ENCODE measurements at places on chromosomes 1 and 21. TPM values are rescaled to one million over a fixed set of nuclear protein-coding genes. Genes with fewer than 3 reads are reported as not detected.

Gene NBPF26
- total RNA-seq = 36.3 TPM

DNA sequence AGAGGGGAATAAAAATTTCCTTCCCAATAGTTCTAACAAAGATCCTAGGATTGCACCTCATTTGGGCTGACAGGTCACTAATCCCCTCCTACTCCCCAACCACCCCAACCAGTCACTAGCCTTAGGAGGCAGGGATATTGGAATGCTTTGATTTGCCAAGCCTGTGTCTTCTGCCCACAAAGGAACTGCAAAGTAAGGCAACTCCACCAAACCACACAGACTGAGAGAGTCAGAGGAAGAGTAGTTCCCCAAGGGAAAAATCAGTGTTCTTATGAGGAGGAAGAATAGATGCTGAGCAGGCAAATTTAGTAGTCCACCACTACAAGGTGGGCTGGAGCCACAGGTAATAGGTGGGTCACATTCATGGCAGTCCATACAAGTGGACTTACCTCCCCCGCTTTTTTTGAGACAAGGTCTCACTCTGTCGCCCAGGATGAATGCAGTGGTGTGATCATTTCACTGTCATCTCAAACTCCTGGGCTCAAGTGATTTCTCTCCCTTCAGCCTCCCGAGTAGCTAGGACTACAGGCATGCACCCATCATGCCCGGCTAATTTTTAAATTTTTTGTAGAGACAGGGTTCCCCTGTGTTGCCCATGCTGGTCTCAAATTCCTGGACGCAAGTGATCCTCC lies 3.7 kb upstream of the TMEM39B start:
- DNase-seq = no peak

Gene MANEAL
- total RNA-seq = 2.7 TPM

Gene IL6R
- 5.6 TPM for total RNA-seq

Gene DDR2
- total RNA-seq = 58.2 TPM

DNA sequence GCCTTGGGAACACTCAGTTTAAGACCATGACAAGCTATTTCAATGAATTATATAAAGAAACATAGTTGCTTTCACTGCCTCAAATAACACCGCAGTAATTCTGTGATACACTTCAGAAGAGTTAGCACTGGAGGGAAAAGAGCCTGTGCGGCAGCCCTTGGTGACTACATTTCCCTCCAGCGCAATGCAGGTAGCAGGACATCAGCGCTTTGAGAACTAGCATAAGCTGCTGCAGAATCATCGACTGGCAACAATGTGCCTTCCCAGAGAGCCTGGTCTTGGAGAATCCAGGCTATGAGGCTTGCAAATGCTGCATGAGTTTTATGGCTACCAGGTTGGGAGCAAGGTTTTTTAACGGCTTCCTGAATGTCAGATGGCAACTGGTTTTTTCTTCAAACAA lies 7.5 kb downstream of the NRIP1 start:
- DNase-seq = no peak

DNA sequence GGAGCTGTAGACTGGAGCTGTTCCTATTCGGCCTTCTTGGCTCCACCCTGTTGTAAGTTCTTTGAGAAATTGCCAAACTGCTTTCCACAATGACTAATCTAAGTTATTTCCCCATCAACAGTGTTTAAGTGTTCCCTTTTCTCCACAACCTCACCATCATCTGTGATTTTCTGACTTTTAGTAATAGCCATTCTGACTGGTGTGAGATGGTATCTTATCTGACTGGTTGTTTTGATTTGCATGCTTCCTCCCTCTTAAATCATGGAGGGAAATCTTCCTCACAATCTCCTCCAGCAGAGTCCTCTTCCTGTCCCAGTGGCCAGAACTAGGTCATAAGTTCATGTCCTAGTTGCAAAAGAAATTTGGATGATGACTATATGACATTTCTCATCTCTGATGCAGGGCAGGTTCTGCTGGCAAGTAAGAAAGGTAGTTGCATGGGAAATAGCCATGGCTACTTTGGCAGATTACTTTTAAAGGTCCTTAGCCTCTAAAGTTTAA lies 294.0 kb downstream of the LRRC40 start:
- DNase-seq = no peak

Gene CRNN
- total RNA-seq = not detected

Gene OXCT2
- 0.44 TPM for total RNA-seq

DNA sequence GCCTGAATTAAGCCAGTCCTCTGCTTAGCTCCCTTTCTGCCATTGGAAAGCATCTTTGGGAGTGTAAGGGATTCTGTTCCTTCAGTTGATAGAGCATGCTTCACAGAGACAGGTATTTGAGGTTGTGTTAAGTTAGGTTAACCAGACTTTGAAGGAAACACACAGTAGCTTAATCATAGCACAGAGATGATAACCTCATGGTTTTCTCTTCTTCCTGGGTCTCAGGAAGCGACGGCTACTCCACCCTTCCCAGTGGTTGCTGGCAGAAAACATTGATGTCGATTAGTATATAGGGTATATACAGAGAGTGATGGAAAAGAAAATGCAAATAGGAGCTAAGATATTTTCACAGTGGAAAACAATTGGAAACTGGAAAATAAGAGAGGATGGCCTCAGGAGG lies 42.0 kb downstream of the S1PR1 start:
- no peak for DNase-seq

DNA sequence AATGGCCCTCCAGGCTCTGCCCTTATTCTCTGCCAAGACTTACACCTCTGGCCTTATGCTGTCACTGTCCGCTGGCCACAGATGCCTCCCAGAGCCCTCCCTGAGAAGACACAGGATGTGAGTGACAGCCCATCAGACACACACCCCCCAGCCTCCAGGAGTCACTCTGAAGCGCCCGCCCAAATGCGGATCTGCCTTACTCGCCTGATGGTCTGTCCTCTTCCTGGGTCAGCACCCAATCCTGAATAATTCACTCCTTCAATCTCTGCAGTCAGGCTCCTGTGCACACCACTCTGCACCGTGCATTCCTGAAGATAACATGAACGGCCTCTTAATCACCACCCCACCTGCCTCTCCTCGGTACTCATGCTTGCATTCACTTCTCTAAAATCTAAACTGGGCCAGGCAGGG lies 14.7 kb downstream of the CLSTN1 start:
- no peak for DNase-seq

- DNase-seq = no peak
Observed at GRCh38 chr1:20381045-20381641, 90.5 kb downstream of the VWA5B1 start.

DNA sequence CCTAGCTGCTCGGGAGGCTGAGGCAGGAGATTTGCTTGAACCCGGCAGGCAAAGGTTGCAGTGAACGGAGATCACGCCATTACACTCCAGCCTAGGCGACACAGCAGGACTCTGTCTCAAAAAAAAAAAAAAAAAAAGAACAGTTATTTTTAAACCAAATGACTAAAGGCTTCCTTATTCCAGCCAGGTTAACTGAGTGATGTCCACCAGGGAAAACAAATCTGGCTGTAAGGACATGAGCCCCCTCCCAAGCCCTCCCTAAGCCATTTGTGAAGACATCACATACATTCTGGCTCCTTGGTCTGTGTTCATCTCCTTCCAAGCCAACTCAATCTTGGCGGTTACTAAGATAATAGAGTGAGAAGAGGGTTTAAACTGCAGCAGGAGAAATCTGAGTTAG lies 8.2 kb downstream of the TMCC2 start:
- DNase-seq = peak; percentile 80

GRCh38 chr1:223219846-223220610 lies 77.0 kb upstream of the TLR5 start:
- DNase-seq = no peak

Gene SAMSN1
- total RNA-seq = 2.2 TPM

DNA sequence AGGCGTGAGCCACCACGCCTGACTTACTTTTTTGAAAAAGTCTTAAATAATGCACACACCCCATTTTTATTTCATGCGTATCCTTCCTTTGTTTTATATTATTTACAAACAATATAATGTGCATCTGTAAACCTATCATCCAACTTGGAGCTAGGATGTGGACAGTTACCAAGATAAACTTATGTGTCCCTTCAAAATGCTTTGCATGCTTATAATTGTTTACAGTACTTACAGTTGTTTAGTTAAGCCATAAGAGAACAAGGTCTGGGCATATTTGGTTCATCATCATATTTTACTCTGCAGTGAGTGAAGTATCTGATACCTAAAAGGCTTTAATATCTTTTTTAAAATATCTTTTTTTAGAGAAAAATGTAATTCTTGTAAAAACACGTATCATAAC lies 16.1 kb upstream of the HMGN1 start:
- no peak for DNase-seq

Gene CFAP45
- 0.22 TPM for total RNA-seq

DNA sequence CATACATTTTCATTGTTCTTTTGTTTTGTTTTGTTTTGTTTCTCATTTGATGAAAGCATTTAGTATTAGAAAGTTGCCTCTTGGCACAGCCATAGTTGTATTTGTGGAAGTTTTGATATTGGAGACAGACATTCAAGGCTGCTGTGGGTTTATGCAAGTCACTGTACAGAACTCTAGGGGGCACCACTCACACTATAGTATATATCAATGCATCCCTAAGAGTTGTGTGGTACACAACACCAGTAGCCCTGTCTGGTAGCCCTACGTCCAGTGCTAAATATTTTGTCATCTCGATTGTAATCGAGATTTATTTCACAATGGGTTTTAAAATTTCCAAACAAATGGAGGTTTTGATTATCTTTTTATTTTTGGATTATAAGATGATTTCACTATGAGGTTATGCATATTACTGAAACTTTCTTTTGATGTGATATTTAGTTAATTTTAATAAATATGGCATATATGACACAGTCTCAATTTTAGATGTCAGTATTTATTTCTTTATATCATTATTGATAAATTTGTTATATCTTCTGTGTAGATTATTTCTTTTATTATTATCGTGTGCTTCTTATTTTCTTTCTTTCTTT lies 112.2 kb downstream of the NR5A2 start:
- peak; percentile 17 for DNase-seq

Gene ESPN
- 0.22 TPM for total RNA-seq

Gene SYT2
- 0.04 TPM for total RNA-seq

Gene STYXL2
- 49.6 TPM for total RNA-seq

Gene ALDH4A1
- 5.7 TPM for total RNA-seq

DNA sequence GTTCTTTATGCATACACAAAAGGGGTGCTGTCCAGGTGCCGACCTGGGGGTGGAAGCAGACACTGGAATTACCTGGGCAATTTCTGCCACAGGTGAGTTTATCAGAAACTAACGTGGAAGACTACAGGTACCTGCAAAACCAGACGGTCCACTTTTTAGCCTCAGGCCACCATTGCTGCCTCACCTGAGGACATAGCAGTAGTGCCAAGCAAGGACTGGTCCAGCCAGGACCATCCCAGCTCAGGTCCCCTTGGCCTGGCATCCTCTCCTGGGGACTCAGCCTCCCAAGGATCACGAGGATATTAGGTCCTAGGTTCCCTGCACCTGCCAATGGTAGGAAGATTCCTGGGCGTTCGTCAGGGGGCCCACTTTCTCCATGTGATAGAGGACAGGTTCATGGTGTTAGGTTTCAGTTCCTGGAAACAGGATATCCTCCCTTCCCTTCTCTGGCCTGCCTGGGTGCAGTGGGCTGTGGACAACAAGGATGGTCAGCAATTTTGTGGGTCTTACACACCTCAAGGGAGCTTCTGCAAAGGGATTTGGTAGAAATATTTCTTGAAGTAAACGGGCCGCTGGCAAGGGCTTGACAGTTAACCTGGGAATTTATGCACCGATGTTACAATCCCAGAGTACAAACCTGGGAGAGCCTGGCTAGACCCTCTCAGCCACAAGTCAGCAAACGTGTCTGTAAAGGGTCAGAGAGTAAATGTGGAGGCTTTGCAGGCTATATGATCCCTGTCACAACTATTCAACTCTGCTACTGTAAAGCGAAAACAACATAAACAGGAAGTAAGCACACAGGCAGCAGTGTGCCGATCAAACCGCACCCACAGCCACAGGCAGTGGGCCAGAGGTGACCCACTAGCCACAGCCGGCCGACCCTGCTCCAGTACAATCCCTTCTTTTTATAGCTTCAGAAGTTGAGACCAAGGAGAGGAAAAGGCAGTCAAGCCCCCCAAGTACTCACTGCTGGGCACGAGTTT lies 71.4 kb upstream of the RAB4A start:
- peak; percentile 28 for DNase-seq

Gene PADI4
- 0.18 TPM for total RNA-seq

Gene NBPF20
- 9.4 TPM for total RNA-seq

GRCh38 chr1:190759807-190760206 lies 282.1 kb upstream of the BRINP3 start:
- DNase-seq = peak; percentile 5

DNA sequence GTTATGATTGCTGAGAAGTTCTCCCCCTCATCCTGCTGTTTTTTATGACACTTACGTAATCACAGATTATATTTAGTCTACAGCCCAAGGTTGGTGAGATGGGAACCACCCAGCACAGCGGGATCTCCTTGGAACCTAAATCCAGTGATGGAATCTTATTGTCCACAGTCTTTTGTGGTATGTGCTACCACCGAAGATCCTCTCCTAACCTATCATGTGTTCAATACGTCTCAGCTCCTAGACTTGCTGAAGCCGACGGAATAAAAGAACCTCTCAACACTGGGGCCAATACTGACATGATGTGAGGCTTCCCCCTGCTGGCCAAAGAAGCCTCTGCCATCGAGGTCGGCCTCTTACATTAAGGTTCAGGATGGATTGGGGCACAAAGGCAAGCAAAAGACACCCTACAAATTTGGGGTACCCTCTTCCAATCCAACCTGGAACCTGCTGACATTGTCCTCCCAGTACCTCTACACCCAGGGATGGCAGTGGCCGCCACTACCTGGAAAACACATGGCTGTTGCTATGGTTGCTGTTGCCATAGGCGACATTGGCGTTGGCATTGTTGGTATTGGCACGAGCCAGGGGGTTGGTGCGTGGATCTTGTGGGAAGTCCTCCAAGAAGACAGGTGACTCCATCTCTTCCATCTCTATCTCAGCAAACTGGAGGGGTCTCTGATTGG lies 19.4 kb upstream of the KIF21B start:
- peak; percentile 73 for DNase-seq

- DNase-seq = no peak
Observed at GRCh38 chr1:108070662-108071061, 105.7 kb upstream of the VAV3 start.

Gene S100A16
- total RNA-seq = 45.4 TPM

Gene FHAD1
- total RNA-seq = 1.7 TPM

DNA sequence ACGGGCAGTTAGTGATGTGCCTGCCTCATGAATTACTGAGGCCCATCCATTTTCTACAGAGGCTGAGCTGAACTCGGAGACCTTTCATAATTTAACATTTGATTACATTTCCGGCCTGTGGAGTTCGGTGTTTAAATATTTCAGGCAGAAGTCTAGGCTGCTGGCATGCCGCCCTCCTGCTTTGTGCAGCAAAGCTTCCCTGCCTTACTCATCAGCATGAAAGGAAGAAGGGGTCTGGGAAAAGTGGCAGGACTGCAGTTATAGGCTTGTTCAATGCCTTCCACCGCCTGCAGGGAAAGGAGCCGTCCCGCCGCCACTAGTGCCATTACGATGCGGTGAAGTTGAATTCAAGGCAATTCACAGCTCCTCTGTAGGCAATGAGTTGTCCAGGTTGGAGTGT lies 527.9 kb downstream of the NPHP4 start:
- no peak for DNase-seq

GRCh38 chr1:66342707-66343106 lies 191.2 kb upstream of the SGIP1 start:
- no peak for DNase-seq

- DNase-seq = no peak
Observed at GRCh38 chr1:241460098-241460873, 59.3 kb downstream of the FH start.

Gene GUCA2B
- total RNA-seq = not detected

Gene FCRLB
- 0.40 TPM for total RNA-seq
